ENCODE measurements at places on chromosomes 5 and 9.

DNA sequence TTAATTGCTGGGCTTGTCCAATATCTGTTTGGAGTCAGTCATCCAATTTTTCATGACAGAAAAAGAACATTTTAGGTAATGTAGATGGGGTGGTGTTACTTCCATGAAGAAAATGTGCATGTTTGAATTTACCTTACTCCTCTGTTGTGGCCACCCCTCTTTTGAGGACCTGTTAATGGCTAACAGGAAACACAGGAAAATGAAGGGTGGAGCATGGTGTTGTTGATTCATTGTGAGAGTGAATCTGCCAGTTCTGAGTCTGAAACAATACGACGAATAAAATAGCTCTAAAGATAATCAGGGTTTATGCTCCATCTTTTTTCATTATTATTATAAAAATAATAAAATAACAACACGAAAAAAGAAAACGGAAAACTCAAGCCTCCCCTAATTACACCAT, 335.3 kb downstream of the KDM4C start:
- no peak for DNase-seq

DNA sequence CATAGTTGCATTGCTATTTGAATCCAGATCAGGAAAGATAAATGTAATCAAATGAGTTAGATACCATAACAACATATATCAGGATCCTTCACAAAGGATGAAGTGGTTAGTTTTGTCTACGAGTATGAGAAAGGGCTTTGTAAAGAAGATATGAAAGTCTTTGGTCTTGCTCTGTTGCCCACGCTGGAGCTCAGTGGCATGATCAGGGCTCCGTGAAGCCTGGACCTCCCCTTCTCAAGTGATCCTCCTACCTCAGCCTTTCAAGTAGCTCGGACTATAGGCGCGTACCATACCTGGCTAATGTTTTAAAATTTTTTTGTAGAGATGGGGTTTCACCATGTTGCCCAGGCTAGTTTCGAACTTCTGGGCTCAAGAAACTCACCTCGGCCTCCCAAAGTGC, 1.8 kb downstream of the SMC5 start:
- no peak for DNase-seq

GRCh38 chr5:104512063-104512825, 949.7 kb upstream of the NUDT12 start:
- no peak for DNase-seq

- no peak for DNase-seq
Observed at GRCh38 chr9:135273008-135273407, 185.5 kb downstream of the OLFM1 start.

DNA sequence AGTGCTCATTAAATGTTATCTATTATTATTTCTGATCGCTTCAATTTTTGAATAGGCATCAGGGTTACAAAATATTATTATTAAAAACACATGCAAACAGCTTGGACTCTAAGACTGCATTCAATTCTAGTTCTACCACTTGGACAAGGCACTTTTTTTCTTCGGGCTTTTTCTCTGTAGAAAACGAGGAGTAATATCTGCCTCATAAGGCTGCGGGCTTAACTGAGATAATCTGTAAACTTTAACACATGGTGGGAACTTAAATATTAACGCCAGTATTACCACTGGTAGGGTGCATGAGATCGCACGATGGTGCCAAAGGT, 511 bp upstream of the SPDL1 start:
- DNase-seq: no peak

DNA sequence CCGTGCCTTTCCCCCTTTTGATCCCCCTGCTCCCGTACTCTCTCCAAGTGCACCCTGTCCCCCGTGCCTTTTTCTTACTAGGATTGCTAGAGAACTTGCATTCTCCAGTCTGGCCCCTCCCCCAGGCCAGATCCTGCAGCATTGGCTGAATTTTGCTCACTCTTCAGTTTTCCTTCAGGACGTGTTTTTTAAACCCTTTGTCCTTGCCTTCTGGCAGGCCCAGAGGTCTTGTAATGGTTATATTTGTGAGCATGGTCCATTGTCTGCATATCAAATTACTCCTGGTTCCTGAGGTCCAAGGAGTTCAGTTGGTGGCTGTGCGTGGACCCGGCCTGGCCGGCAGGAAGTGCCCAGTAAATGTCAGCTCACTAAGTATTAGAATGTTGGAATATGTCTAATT, 606 bp downstream of the TBC1D13 start:
- DNase-seq: no peak

DNA sequence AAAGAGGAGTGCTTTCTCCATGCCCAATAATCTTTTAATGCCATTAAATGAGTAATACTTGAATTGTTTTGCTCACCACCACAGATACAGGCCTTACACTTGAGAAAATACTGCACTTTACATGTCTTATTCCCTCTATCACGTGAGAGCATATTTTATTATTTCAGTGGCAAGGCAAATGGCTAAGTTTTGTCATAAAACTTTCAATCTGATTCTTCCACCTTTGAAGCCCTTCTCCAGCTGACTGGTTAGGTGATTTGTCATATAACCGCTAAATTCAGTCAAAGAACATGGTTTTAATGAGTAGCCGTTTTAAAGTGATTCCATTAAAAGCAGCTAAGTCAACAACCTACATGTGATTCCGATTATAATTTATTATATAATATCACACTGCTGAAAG, 43.8 kb downstream of the FAT2 start:
- no peak for DNase-seq

DNA sequence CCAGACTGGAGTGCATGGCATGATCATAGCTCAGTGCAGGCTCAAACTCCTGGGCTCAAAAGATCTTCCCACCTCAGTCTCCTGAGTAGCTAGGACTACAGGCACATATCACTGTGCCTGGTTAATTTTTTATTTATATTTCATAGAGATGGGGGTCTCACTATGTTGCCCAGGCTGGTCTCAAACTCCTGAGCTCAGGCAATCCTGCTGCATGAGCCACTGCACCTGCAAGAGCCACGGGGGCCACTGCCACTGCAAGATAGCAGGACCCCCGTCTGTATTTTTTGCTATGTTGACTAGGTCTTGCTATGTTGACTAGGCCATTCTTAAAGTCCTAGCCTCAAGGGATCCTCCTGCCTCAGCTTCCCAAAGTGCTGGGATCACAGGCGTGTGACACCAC, 6.5 kb downstream of the CYSTM1 start:
- DNase-seq: no peak

- DNase-seq: peak; percentile 42
Observed at GRCh38 chr5:95620030-95620869, at the start of gene GPR150. Gene GPR150 (plus strand): TSS chr5:95620087. CDS start chr5:95620276, 189 bp downstream.

GRCh38 chr5:179623906-179624741, 653 bp upstream of the HNRNPH1 start:
- peak; percentile 31 for DNase-seq

DNA sequence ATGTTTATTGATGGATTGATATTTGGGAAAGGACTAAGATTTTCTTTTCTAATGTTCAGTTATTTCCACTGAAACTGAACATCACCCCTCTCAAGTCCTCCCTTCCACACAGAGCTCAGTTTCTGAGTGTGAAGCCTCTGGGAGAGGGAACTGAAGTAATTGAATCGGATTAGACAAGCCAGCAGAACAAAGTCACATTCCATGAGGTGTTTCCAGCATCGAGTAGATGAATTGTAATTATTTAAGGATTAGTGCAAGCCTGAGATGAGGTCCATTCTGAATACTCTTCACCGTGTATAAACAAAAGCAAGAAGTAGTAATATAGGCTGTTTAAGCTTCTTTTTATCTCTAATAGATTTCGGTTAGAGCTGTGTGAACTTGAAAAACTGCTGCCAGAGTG, 2060.5 kb downstream of the MAT2B start:
- DNase-seq: no peak

DNA sequence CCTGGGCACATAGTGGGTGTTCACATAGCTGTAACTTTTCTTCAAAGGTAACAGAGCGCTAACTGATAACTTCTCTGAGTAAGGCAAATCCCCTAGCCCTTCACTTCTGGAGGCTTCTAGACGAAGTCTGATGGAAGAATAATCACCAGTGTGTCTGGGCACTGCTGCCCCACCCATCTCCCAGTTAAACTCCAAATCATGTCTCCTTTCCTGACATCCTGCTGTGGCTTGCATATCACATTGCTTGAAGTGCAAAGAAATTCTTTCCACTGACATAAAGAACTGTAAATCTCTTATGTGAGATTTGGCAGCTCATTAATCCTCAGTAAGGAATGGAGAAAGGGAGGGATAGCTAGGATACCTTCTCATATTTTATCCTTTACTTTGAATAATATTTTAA, 74.6 kb downstream of the MARCHF11 start:
- no peak for DNase-seq

GRCh38 chr5:179533907-179534306, 16.4 kb upstream of the RUFY1 start:
- no peak for DNase-seq

DNA sequence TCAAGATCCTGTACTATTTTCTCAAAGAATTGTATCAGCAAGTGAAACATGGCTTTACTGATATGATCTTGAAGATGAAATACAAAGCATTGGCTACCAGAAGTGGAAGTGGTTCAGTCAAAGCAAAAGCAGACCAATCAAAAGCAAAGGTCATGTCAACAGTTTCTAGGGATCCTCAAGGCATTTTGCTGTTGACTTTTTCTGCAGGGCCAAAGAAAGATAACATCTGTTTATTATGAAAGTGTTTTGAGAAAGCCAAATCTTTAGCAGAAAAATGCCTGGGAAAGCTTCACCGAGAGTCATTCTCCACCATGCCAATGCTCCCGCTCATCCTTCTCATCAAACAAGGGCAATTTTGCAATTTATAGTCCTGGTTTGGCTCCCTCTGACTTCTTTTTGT, 90.3 kb upstream of the ACO1 start:
- no peak for DNase-seq

- no peak for DNase-seq
Observed at GRCh38 chr5:94329115-94329514, 289.3 kb downstream of the KIAA0825 start.

DNA sequence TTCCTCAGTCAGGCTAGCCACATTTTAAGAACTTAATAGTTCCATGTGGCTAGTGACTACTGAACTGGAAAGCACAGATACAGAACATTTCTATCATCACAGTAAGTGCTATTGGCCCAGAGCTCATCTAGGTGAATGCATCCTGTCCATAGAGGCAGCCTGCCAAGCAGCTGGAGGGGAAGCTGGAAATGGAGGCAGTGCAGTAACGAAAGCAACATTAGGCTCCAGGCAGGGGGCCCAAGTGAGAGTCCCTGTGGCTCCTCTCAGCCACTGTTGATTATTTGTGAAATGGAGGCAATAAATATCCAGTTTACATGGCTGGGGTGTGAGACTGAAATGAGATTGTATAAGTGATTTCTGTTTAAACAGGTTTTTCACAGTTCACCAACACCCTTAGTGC, 227.2 kb upstream of the KLF9 start:
- DNase-seq: no peak

DNA sequence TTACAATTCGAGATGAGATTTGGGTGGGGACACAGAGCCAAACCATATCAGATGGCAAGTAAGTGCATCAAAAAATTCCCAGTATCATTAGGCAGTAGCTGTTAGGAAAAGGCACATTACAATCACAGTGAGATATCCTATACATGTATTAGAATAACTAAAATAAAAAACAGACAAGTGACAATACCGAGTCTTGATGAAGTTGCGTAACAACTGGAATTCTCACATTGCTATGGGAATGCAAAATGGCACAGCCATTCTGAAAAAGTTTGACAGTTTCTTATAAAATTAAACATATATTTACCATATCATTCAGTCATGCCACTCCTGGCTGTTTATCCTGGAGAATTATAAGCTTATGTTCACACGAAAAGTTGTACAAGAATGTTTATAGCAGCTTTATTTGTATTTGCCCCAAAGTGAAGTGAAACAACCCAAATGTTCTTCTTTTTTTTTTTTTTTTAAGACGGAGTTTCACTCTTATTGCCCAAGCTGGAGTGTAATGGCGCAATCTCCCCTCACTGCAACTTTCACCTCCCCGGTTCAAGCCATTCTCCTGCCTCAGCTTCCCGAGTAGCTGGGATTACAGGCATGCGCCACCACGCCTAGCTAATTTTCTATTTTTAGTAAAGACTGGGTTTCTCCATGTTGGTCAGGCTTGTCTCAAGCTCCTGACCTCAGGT, 93.1 kb upstream of the TLE1 start:
- no peak for DNase-seq
